ENCODE measurements at places on chromosomes 6 and 20. TPM values are rescaled to one million over a fixed set of nuclear protein-coding genes. Genes with fewer than 3 reads are reported as not detected.

Gene GCNT2
- total RNA-seq: 13.0 TPM

Gene TTLL9
- 0.41 TPM for total RNA-seq

Gene CCDC28A
- total RNA-seq: 9.3 TPM

Gene COL9A1
- 0.11 TPM for total RNA-seq

Gene CTAGE9
- total RNA-seq: not detected

Gene SLC4A11
- total RNA-seq: 3.9 TPM

Gene SLC17A1
- not detected for total RNA-seq

Gene CST5
- total RNA-seq: 0.41 TPM

Gene NFYA
- total RNA-seq: 26.7 TPM

Gene C6orf15
- 4.6 TPM for total RNA-seq

Gene CTCFL
- total RNA-seq: not detected

Gene PHACTR3
- 0.14 TPM for total RNA-seq

Gene NKAIN4
- total RNA-seq: 162 TPM

Data from astrocyte (in vitro differentiated cells and primary cell).